ENCODE measurements at places on chromosomes 5 and 9.

DNA sequence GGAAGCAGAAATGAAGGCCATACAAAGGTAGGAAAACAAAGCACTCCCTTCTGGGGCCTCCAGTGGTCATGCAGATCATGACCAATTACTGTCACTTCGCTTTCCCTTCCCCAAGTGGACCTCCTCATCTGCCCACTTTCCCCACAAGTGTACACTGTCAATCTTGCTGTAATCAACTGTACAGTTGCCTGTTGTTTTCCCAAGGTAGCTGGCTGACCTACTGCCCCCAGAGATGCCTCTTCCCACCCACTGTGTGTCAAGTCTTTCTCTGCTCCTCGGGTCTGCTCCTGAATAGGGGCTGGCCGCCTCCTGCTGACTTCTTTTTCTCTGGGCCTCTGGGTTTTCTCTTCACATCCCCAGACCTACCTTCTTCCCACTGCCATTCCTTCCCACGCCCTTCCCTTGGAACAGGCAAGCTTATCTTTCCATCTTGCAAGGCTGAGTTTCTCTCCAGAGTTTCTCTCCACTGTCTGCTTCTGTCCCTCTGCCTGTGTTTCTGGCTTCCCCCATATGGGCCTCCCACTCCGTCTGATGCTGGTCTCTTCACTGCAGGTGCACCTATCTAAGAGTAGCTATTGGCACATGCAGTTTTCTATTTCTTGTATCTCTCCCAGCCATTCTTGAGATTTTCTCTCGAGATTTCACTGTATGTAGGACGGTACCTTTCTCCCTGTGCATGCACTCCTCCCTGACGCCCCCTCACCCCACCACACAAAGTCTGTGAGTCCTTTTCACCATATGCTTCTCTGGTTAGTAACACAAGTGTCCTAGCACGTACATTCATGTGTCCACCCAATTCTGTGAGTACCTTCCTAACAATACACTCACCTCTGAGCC, 2.4 kb downstream of the ELL2 start:
- no peak for DNase-seq

GRCh38 chr5:137300411-137301240, 198.5 kb downstream of the SPOCK1 start:
- DNase-seq: no peak

DNA sequence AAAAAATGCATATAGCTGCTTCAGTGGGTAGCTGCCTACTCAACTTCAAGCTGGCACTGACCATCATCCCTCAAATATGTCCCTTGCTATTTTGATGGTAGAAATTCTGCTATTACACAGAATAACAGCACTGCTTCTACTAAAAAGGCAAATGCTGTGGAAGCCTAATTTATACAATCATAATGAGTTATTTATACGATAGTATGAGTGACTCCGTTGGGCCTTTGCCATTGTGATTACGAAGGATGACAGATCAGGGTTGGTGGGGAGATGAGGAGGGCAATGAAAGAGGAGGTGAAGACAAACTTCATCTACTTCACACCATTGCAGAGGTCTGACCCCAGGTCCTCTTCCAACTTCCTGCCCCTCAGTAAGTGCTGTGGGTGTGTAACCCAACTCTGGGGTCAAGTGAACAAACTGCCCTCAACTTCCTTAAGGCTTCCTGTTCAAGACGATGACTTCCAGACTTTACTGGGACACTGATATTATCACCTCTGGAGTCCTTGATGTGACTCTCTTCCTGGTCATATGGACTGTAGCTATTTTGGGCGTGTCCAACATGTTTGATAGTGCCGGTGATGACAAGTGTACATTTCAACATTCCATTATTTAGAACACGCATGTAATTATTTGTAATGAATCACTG, 74.1 kb upstream of the RPS23 start:
- DNase-seq: no peak

- no peak for DNase-seq
Observed at GRCh38 chr5:67095346-67096171, 101.0 kb downstream of the CD180 start.

DNA sequence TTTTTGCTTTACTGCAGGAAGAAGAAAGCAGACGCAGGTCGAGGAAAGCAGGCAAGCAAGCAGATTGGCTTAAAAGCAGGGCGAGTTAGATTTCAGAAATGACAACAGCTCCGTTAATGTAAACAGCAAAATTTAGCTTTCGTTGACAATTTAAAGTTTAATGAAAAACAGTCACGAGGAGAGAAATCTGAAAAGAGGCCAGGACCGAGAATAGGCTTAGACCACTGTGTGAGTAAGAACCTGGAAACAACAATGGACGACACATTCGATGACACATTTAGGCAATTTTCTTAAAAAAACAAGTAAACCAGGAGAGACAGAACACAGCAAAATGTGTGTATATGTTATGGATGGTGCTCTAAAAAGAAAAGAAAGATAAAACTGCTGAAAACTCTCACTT, 155.3 kb downstream of the ISOC1 start:
- no peak for DNase-seq

GRCh38 chr9:100492952-100493351, 20.0 kb downstream of the TMEFF1 start:
- no peak for DNase-seq

DNA sequence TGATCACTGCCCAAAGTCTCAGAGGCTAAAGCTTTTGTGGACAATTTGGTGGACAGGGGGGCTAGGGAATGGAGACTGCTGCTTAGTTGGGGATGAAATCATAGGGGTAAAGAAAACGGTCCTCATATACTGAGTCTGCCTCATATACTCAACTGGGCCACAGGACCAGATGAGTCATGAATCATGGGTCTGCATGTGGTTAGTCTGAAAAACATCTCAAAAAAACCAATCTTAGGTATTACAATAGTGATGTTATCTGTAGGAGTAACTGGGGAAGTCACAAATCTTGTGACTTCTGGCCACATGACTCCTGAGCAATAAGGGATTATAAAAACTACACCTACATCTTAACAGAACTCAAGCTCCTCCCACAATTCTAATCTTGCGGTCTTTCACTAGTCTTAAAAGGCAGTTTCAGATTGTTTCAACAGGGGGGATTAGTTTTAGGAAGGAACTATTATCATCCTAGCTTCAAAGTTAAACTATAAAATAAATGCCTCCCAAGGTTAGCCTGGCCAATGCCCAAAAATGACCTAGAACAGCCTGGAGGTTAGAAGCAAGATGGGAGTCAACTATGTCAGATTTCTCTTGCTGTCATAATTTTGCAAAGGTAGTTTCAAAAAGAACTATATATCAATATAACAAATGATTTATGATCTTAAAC, 17.5 kb downstream of the TMEM161B start:
- DNase-seq: no peak

DNA sequence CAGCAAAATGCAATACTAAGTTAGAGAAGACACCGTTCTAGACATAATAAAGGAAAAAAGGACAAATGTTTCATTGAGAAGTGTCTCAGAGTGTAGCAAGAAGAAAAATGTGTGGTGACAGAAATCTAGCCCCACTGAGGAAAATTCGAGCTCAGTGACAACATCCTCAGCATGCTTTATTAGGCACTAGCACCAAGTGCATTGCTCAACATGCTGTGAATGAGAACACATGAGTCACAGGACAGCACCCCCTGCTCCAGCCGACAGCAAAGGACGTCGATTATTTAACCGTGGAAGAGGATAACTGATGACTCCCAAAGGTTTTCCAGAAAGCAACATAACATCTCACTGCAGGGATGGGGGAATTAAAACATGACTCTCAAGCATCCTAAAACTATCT, 182.7 kb downstream of the GNAQ start:
- no peak for DNase-seq

- DNase-seq: no peak
Observed at GRCh38 chr9:93907551-93908199, 47.5 kb downstream of the BARX1 start.

GRCh38 chr5:83494087-83494620, 22.6 kb downstream of the VCAN start:
- no peak for DNase-seq

- no peak for DNase-seq
Observed at GRCh38 chr5:139925650-139926640, 117.2 kb downstream of the NRG2 start.

DNA sequence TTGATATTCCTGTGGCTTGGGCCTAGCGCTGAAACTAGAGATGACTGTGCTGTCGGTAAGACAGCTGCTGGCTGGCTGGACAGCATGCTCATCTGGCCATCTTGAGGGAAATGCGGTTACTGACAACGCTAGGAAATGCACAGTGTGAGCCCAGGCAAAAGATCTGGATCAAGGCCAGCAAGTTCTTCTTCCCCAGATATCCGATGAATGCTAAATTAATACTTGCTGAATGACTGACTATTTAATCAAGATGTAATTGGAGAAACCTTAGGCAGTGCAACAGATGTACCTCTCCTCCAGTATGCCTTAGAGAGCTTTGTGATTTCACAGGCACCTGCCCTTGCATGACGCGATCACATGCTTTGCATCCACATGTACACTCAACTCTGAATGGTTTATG, 659.1 kb downstream of the EFNA5 start:
- no peak for DNase-seq

DNA sequence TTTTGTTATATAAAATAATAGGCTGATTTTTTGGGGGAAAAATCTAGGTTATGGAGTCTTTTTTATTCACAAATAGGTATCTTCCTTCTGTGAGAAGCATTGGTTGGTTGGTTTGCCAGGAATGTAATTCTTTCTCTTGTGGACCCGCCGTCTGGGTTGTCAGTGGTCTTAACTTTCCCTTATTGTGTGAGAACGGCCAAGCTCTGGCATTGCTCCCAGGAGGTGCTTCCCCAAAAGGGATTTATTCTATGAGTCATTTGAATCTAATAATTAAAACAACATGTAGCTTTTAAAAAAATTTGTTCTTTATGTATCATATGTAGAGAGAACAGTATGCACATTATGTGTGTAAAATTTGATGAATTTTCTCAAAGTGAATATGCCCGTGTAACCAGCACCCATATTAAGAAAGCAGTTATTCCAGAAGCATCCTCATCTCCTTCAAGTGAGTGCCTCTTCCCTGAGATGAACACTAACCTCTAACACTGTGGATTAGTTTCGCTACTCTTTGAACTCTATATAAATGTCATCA, 114.4 kb downstream of the MAST4 start:
- DNase-seq: no peak

- no peak for DNase-seq
Observed at GRCh38 chr5:116516021-116516420, 58.6 kb downstream of the SEMA6A start.

- no peak for DNase-seq
Observed at GRCh38 chr9:6147846-6148245, 67.8 kb upstream of the IL33 start.

DNA sequence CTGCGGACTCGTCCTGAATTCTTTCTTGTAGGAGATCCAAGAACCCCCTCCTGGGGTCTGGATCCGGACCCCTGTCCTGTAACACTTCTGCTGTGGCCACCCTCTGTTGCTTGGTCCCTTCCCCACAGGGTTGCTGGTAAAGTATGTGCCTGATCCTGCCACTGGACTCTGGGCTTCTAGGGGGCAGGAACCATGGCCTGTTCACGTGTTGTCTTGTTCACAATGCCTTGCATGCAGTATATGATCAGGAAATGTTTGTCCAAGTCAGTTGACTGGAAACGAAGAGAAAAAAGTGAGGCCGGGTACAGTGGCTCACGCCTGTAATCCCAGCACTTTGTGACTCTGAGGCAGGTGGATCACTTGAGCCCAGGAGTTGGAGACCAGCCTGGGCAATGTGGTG, 139.3 kb upstream of the ALDH1B1 start:
- no peak for DNase-seq

DNA sequence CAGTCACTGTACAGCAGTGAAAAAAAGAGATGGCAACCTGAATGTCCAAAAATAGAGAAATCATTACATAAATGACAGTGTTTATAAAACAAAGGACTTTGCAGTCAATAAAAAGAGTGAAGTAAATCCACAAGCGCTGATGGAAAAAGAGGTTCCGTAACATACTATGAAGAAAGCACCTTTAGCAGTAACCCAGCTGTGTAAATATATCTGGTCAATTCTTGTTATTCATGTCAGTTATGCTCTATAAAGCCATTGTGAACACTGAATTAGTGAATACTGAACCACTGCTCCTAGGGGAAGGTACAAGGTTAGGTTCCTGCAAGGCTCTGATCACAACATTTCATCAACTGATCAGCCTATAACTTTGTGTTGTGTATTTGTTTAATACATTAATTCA, 39.5 kb downstream of the CCNJL start:
- no peak for DNase-seq

DNA sequence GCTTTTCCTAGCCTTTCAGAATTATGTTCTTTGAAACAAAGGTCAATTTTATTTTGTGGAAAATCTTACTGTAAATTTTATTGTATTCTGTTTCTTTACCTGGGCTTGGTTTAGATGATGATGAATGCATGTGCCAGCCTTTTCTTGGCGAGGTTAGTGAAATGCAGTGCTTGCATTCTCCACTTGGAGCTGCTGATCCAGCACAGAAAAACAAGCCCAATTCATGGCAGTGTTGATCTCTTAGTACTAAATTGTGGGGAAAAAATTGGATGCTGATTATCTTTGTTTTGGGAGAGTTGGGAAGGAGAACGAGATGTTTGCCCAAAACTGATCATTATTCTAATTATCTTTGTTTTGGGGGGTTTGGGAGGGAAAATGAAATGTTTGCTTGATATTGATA, 3.7 kb downstream of the HABP4 start:
- no peak for DNase-seq

DNA sequence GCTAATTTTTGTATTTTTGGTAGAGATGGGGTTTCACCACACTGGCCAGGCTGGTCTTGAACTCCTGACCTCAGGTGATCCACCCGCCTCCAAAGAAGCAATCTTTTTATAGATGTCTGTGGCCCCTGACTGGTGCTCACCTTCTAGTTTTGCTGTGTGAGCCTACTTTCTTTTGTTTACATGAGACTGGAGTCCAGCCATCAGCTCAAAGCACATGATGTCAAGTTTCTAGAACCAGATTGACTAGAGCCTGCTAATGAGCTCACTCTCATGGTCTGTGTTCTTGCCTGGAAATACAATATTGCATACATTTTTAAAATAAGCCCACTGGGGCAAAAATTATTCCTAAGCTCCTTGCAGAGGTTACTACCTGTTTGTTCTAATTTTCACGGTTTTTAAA, 102.9 kb upstream of the PIK3R1 start:
- DNase-seq: no peak

DNA sequence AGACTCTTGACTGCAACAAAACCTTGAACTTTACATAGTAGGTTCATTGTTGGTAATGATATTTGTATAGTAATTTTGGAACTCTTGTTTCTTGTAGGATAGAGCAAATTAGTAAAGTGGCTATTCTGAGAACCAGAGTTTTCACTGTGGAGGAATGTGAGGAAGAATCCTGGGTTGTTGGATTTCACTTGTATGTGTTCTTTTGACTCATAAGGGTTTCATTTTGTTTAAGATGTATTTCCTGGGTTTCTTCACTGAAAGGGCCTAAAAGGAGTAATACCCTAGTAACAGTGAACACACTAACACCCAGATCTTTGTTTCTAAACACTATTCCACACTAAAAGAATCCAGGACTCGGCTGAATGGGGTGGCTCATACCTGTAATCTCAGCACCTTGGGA, 20.1 kb downstream of the TTC1 start:
- no peak for DNase-seq
